ENCODE measurements at places on chromosomes 12 and 14. TPM values are rescaled to one million over a fixed set of nuclear protein-coding genes. Genes with fewer than 3 reads are reported as not detected.

The ATF1 gene
- 35.3 TPM for polyA plus RNA-seq

The DPF3 gene
- 3.5 TPM for polyA plus RNA-seq

The NINJ2 gene
- 2.8 TPM for polyA plus RNA-seq

The SCN8A gene
- 1.4 TPM for polyA plus RNA-seq

The SYNDIG1L gene
- polyA plus RNA-seq, result 0.10 TPM

The KRT85 gene
- 0.03 TPM for polyA plus RNA-seq

The ASPG gene
- 11.7 TPM for polyA plus RNA-seq

The STAB2 gene
- 6.6 TPM for polyA plus RNA-seq

The ORAI1 gene
- 37.4 TPM for polyA plus RNA-seq

The GSC gene
- polyA plus RNA-seq, result 0.10 TPM

The GALNT16 gene
- 20.4 TPM for polyA plus RNA-seq

The PIWIL1 gene
- polyA plus RNA-seq, result 0.19 TPM

The SPIC gene
- polyA plus RNA-seq, result 0.13 TPM

The PDZRN4 gene
- polyA plus RNA-seq, result 3.2 TPM

The NFATC4 gene
- 40.9 TPM for polyA plus RNA-seq

The EFS gene
- polyA plus RNA-seq, result 19.0 TPM

The HCAR2 gene
- polyA plus RNA-seq, result 2.6 TPM

The C12orf50 gene
- 0.04 TPM for polyA plus RNA-seq

The MIS18BP1 gene
- polyA plus RNA-seq, result 29.8 TPM

The AQP6 gene
- polyA plus RNA-seq, result 0.49 TPM

The RPS29 gene
- polyA plus RNA-seq, result 4,019 TPM

The SLC5A8 gene
- polyA plus RNA-seq, result 0.22 TPM

The TPH2 gene
- polyA plus RNA-seq, result 0.04 TPM

The BHLHE41 gene
- polyA plus RNA-seq, result 21.0 TPM

The GALNT6 gene
- 31.1 TPM for polyA plus RNA-seq

The SLC35F4 gene
- 0.09 TPM for polyA plus RNA-seq

The KRT81 gene
- 0.72 TPM for polyA plus RNA-seq

The SIX1 gene
- polyA plus RNA-seq, result 0.12 TPM

The DICER1 gene
- polyA plus RNA-seq, result 32.2 TPM

The FZD10 gene
- polyA plus RNA-seq, result 1.2 TPM

The ARHGEF25 gene
- polyA plus RNA-seq, result 17.8 TPM

The MRPL42 gene
- 64.0 TPM for polyA plus RNA-seq

The AMIGO2 gene
- polyA plus RNA-seq, result 19.6 TPM

The GLI1 gene
- polyA plus RNA-seq, result 7.3 TPM

The DYNC1H1 gene
- polyA plus RNA-seq, result 259 TPM

The GRIN2B gene
- polyA plus RNA-seq, result 0.04 TPM

The CCNT1 gene
- 20.8 TPM for polyA plus RNA-seq

The FGF6 gene
- polyA plus RNA-seq, result 0.07 TPM

The CCDC38 gene
- 0.36 TPM for polyA plus RNA-seq

The MAP1LC3B2 gene
- polyA plus RNA-seq, result 2.3 TPM

The CDCA4 gene
- polyA plus RNA-seq, result 12.4 TPM

The G2E3 gene
- polyA plus RNA-seq, result 16.0 TPM

The LMNTD1 gene
- 0.22 TPM for polyA plus RNA-seq

Data from large intestine (tissue), 12 donors.